ENCODE measurements at places on chromosomes 6 and 20. TPM values are rescaled to one million over a fixed set of nuclear protein-coding genes. Genes with fewer than 3 reads are reported as not detected.

RPS6KA2 gene
- total RNA-seq, result 43.2 TPM

HLA-A gene
- total RNA-seq, result 468 TPM

OXT gene
- not detected for total RNA-seq

PGC gene
- total RNA-seq, result 0.65 TPM

SLC35F1 gene
- 1.6 TPM for total RNA-seq

VSTM2L gene
- total RNA-seq, result 0.78 TPM

BTBD3 gene
- total RNA-seq, result 25.0 TPM

TINAG gene
- not detected for total RNA-seq

DNA sequence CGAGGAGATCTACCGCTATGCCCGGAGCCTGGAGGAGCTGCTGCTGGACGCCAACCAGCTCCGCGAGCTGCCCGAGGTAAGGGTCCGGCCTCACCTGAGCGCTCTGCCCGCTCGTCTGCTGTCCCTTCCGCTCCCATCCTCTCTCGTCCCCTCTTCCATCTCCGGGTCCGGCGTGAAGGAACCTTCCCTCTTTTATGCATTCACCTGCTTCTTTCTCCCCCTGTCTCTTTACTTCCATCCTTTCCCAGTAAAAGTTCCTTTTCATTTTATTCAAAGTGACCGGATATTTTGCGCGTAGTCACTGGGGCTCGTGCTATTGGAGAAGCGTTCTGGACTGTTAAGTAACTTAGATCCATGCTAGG is 516 bp downstream of the LRRC1 start:
- peak overlapping the region; percentile 54 for H3K27ac ChIP-seq
- DNase-seq, result no peak
- H3K4me3 ChIP-seq, result peak overlapping the region; percentile 80
- no peaks in the 10 kb centered on the region for H3K36me3 ChIP-seq

- DNase-seq, result no peak
- H3K4me1 ChIP-seq, result no peaks in the 10 kb centered on the region
- no peaks in the 10 kb centered on the region for H3K36me3 ChIP-seq
- H3K4me3 ChIP-seq, result no peak overlapping the region
- no peak overlapping the region for H3K27ac ChIP-seq
Observed at GRCh38 chr6:15817100-15817499, 154.3 kb upstream of the DTNBP1 start.

GRCh38 chr6:148628251-148628650 is 118.6 kb upstream of the UST start:
- H3K36me3 ChIP-seq, result no peaks in the 10 kb centered on the region
- H3K4me3 ChIP-seq, result no peak overlapping the region
- DNase-seq, result no peak
- no peaks in the 10 kb centered on the region for H3K27me3 ChIP-seq

- no peak overlapping the region for H3K4me3 ChIP-seq
- peaks cover 3% of the 10 kb centered on the region for H3K36me3 ChIP-seq
- no peaks in the 10 kb centered on the region for H3K27me3 ChIP-seq
- H3K4me1 ChIP-seq, result peaks cover 14% of the 10 kb centered on the region
- H3K27ac ChIP-seq, result no peak overlapping the region
Observed at GRCh38 chr6:71346334-71346694, 57.7 kb downstream of the OGFRL1 start.

- H3K4me1 ChIP-seq, result no peaks in the 10 kb centered on the region
- no peaks in the 10 kb centered on the region for H3K27me3 ChIP-seq
- no peak overlapping the region for H3K4me3 ChIP-seq
- no peak for DNase-seq
Observed at GRCh38 chr20:7897781-7898364, 42.4 kb downstream of the HAO1 start.

DNA sequence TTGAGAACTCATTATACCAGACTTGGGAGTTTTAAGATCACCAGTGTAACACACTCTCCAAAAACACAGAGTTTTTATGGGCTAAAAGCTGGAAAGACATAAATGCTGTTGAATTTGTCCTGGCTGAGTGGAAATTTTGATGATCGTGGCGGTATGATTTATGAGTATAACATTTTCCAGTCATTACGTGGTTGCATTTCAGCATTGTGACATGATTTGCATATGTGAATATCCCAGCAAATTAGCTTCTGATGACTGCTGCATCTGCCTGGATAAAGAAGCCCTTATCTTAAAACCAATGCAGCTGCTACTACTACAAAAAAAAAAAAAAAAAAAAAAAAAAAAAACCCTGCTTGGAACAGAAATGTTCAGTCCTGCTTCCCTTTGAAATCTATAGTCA is 850.9 kb downstream of the TFAP2A start:
- H3K4me1 ChIP-seq, result no peaks in the 10 kb centered on the region
- no peaks in the 10 kb centered on the region for H3K36me3 ChIP-seq
- H3K27ac ChIP-seq, result no peak overlapping the region
- H3K4me3 ChIP-seq, result no peak overlapping the region
- no peaks in the 10 kb centered on the region for H3K27me3 ChIP-seq

DNA sequence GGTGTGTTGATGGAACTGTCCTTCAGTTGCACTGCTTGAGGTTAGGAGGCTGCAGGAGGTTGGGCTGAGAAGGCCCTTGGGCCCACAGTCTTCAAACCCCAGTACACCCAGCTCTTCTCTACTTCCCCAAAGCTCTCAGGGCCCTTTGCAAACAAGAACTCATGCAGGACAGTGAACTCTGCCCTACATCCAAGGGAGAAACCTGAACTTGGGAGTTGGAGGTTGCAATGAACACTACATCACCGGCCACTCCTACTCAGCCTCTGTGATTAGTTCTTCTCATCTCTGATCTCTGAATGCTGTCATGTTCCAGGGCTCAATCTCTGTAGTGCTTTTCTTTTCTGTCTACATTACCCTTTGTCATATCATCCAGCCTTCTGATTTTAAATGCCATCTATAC is 148.5 kb upstream of the PDE7B start:
- no peak for DNase-seq
- no peak overlapping the region for H3K4me3 ChIP-seq
- H3K27me3 ChIP-seq, result no peaks in the 10 kb centered on the region
- H3K27ac ChIP-seq, result no peak overlapping the region

GRCh38 chr20:37877832-37878772 is 24.8 kb upstream of the VSTM2L start:
- no peak overlapping the region for H3K4me3 ChIP-seq
- H3K36me3 ChIP-seq, result peaks cover 4% of the 10 kb centered on the region
- no peak for DNase-seq
- H3K4me1 ChIP-seq, result no peaks in the 10 kb centered on the region
- H3K27ac ChIP-seq, result no peak overlapping the region

- no peaks in the 10 kb centered on the region for H3K36me3 ChIP-seq
- no peaks in the 10 kb centered on the region for H3K27me3 ChIP-seq
- no peak overlapping the region for H3K27ac ChIP-seq
- no peaks in the 10 kb centered on the region for H3K4me1 ChIP-seq
- no peak for DNase-seq
- H3K4me3 ChIP-seq, result no peak overlapping the region
Observed at GRCh38 chr6:23340271-23340670, 770.9 kb downstream of the HDGFL1 start.

DNA sequence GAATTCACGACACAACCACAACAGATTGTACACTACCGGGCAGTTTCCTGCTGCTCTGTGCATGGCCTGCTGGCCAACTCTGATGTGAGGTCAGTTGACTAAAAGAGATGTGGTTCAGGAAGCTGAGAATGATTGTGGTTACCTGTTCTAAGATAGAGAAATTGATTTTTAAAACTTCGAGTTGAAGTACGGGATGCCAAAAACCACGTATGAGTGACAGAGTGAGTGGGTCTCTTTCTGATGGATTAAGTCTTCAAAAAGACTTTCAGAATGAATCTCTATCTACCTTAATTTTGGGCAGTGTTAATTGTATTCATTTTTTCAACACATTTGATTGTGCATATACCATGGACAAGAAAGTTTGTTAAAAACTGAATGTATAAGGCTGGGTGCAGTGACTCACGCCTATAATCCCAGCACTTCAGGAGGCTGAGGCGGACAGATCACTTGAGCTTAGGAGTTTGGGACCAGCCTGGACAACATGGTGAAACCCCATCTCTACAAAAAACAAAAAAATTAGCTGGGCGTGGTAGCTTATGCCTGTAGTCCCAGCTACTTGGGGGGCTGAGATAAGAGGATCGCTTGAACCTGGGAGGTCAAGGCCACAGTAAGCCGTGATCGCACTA is 121.2 kb downstream of the SGK1 start:
- H3K27me3 ChIP-seq, result no peaks in the 10 kb centered on the region
- no peak for DNase-seq
- H3K4me1 ChIP-seq, result no peaks in the 10 kb centered on the region
- no peaks in the 10 kb centered on the region for H3K36me3 ChIP-seq
- H3K4me3 ChIP-seq, result no peak overlapping the region

DNA sequence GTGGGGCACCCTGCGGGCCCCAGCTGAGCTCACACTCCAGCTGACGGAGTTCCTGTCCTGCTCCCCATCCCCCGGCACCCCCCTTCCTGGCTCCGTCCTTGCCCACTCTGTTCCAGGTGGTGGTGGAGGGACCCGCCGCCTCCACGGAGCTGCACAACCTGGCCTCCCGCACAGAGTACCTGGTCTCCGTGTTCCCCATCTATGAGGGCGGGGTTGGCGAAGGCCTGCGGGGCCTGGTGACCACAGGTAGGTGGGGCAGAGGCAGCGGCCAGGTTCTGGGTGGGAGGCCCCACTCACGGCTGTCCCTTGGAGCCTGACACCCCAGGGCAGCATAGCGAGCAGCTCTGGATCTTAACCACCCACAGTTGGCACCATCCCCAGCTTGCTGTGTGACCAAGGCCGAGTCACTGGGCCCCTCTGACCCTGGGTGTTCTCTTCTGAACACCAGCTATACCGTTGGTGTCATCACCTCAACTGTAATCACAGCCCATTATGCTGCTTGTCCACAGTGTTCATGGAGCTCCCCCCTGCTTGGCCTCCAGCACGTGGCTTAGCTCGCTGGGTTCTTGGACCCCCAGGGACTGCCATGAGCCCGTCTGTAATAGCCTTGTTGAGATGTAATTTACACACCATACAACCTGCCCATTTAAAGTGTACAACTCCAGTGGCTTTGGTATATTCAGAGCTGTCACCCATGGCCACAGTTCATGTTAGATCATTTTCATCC is 17.4 kb downstream of the COL20A1 start:
- H3K27me3 ChIP-seq, result no peaks in the 10 kb centered on the region
- no peak overlapping the region for H3K4me3 ChIP-seq
- no peak overlapping the region for H3K27ac ChIP-seq
- no peaks in the 10 kb centered on the region for H3K36me3 ChIP-seq
- H3K4me1 ChIP-seq, result no peaks in the 10 kb centered on the region

- peak; percentile 83 for DNase-seq
- H3K36me3 ChIP-seq, result no peaks in the 10 kb centered on the region
- no peak overlapping the region for H3K4me3 ChIP-seq
- H3K4me1 ChIP-seq, result no peaks in the 10 kb centered on the region
- H3K27ac ChIP-seq, result no peak overlapping the region
Observed at GRCh38 chr20:44215125-44215524, 4.6 kb upstream of the OSER1 start.

GRCh38 chr6:56002336-56002735 is 126.9 kb upstream of the BMP5 start:
- H3K27ac ChIP-seq, result no peak overlapping the region
- H3K4me1 ChIP-seq, result no peaks in the 10 kb centered on the region
- no peak overlapping the region for H3K4me3 ChIP-seq
- DNase-seq, result no peak
- H3K36me3 ChIP-seq, result no peaks in the 10 kb centered on the region

DNA sequence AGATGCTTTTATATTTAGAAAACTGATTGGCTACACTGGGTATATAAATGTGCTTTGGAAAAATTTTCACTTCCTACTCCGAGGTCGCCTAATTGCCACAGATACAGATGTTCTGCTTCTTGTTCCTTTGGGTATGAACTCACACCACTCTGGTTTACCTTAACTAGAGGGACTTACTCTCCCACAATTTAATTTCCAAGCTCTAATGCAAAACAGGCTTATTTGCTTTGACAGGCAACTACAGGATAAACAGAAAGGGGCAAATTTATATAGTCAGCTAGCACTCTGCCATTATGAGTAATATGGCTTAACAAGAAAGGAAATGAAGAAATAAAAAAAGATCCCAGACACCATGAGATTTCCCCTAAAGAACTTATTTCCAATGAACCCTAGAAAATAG is 156.9 kb upstream of the ZFP64 start:
- DNase-seq, result no peak
- no peak overlapping the region for H3K4me3 ChIP-seq
- H3K27ac ChIP-seq, result no peak overlapping the region
- H3K4me1 ChIP-seq, result no peaks in the 10 kb centered on the region

GRCh38 chr20:21241406-21241805 is 61.7 kb upstream of the XRN2 start:
- no peak overlapping the region for H3K27ac ChIP-seq
- H3K4me1 ChIP-seq, result no peaks in the 10 kb centered on the region
- H3K36me3 ChIP-seq, result no peaks in the 10 kb centered on the region
- H3K4me3 ChIP-seq, result no peak overlapping the region

GRCh38 chr20:21713470-21713869 is 8.0 kb downstream of the PAX1 start:
- no peak overlapping the region for H3K27ac ChIP-seq
- no peak overlapping the region for H3K4me3 ChIP-seq
- DNase-seq, result no peak
- no peaks in the 10 kb centered on the region for H3K27me3 ChIP-seq
- no peaks in the 10 kb centered on the region for H3K36me3 ChIP-seq
- H3K4me1 ChIP-seq, result no peaks in the 10 kb centered on the region

- peak overlapping the region; percentile 47 for H3K27ac ChIP-seq
- H3K36me3 ChIP-seq, result no peaks in the 10 kb centered on the region
- H3K27me3 ChIP-seq, result no peaks in the 10 kb centered on the region
- no peaks in the 10 kb centered on the region for H3K4me1 ChIP-seq
Observed at GRCh38 chr20:62303340-62304226, 786 bp downstream of the ADRM1 start.

DNA sequence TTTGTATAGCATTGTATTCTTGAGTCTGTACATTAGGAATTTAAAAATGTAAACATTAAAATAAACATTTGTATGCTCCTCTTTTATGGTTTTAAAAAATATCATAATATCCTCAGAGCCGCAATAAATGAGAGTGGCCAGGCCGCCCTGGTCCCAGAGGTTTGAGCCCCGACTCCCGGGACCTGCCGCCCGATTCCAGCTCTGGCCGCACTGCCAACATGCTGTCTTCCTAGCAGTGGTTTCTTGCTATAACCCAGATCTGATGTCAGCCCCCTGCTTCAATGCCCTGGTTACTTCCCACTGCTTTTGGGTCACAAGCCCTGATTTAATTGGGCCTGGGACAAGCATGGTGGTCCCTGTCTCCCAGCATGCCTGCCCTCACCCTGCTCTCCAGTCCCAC is 5.4 kb upstream of the ARID1B start:
- H3K4me3 ChIP-seq, result no peak overlapping the region
- DNase-seq, result no peak
- no peaks in the 10 kb centered on the region for H3K4me1 ChIP-seq
- no peak overlapping the region for H3K27ac ChIP-seq
- H3K36me3 ChIP-seq, result no peaks in the 10 kb centered on the region

- no peaks in the 10 kb centered on the region for H3K36me3 ChIP-seq
- H3K4me3 ChIP-seq, result no peak overlapping the region
- H3K4me1 ChIP-seq, result no peaks in the 10 kb centered on the region
- no peak overlapping the region for H3K27ac ChIP-seq
- DNase-seq, result no peak
Observed at GRCh38 chr6:7773914-7774313, 48.0 kb downstream of the BMP6 start.

All from aorta (tissue), 5 donors.